ENCODE measurements at places on chromosomes 7 and 10.

- DNase-seq, result no peak
Measured at GRCh38 chr10:110789604-110790433, 81.9 kb upstream of the PDCD4 start.

DNA sequence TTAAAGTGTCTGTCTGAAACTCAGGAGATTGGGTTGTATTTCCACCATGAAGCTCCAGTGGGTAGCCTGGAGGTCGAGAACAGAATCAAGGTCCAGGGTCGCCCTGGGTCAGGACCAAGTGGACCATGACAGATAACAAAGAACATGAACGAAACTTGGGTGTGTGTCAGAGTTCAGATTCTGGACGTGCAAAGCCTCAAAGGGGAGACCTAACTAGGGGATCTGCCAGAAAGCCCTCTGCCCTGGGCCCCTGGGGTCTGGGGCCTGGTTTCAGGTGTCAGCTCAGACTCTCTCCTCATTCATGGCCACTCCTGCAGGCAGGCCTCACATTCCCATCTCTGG is 1.6 kb downstream of the RASSF4 start:
- no peak for DNase-seq

DNA sequence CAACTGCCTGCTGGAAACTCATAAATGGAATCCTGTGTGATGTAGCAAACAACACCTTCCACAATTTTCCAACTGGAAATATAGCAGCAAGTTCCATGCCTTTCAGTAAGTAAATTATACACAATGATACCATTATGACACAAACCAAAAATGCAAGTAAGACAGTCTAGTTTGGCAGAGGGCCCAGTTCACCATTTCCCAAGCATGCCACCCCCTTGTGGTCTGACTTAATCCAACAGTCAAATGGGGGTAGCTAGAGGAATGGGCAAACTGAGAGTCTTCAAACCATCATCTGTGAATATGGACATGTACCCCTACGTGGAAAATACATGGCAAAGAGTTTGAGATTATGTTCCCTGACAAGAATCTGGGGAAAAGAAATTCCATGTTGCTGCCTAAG is 137.6 kb upstream of the VWC2 start:
- DNase-seq, result no peak

- no peak for DNase-seq
Measured at GRCh38 chr7:131098527-131098926, 229.1 kb upstream of the MKLN1 start.

- DNase-seq, result no peak
Measured at GRCh38 chr10:61888744-61889143, 12.8 kb upstream of the ARID5B start.

- DNase-seq, result no peak
Measured at GRCh38 chr7:150955519-150956394, 22.4 kb downstream of the KCNH2 start.

- no peak for DNase-seq
Measured at GRCh38 chr10:70584909-70585544, 17.5 kb downstream of the PRF1 start.

- no peak for DNase-seq
Measured at GRCh38 chr7:91491868-91492267, 227.6 kb downstream of the FZD1 start.

- DNase-seq, result no peak
Measured at GRCh38 chr10:31166606-31167005, 134.9 kb upstream of the ZNF438 start.

DNA sequence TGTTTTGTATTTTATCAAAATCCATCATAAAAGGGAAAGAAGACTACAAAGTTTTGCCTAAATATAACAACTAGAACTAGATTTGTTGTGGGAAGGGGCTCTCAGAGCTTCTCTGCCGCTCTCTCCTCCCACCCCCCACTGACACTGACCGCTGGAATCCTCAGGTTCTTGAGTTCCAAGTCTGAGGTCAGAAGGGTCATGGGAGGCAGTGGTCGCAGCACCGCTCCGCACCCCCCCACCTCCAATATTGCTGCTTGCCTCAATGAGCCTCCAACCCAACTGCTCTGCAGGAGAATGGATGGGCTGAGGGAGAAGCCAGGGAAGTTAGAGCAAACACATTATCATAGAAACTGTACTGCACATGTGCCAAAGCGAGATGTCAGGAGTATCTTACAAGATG is 359.4 kb downstream of the GRID1 start:
- no peak for DNase-seq

DNA sequence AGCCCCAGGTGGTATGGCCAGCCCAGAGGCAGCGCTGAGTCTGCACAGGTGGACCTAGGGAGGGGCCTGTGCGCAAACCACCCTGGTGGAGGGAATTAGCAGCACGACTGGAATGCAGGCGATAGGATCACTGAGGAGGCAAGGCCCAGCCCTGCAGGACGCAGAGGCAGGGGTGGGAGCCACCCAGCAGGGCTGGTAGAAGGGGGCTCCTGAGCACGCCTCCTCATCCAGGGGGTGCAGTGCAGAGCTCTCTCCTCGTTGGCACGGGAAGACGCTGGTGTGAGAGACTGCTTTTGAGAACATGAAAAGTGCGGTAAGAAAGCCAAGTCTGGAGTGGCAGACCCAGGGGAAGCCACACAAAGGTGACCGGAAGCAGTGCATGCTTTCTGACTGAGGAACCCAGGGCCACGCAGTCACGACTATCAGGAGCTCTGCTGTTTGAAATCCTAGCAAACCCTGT is 6.0 kb downstream of the FXYD4 start:
- DNase-seq, result no peak

GRCh38 chr7:106824458-106824857 is 40.6 kb upstream of the PIK3CG start:
- no peak for DNase-seq

DNA sequence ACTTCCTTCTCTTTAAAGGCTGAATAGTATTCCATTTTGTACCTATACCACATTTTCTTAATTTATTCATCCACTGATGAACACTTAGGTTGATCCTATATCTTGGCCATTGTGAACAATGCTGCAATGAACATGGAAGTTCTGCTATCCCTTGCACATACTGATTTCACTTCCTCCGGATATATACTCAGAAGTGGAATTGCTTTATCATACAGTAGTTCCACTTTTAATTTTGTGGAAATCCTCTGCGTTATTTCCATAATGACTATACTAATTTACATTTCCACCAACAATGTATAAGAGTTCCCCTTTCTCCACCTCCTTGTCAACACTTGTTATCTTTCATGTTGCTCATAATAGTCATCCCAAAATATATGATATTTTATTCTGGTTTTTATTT is 312.6 kb downstream of the PLXDC2 start:
- no peak for DNase-seq

DNA sequence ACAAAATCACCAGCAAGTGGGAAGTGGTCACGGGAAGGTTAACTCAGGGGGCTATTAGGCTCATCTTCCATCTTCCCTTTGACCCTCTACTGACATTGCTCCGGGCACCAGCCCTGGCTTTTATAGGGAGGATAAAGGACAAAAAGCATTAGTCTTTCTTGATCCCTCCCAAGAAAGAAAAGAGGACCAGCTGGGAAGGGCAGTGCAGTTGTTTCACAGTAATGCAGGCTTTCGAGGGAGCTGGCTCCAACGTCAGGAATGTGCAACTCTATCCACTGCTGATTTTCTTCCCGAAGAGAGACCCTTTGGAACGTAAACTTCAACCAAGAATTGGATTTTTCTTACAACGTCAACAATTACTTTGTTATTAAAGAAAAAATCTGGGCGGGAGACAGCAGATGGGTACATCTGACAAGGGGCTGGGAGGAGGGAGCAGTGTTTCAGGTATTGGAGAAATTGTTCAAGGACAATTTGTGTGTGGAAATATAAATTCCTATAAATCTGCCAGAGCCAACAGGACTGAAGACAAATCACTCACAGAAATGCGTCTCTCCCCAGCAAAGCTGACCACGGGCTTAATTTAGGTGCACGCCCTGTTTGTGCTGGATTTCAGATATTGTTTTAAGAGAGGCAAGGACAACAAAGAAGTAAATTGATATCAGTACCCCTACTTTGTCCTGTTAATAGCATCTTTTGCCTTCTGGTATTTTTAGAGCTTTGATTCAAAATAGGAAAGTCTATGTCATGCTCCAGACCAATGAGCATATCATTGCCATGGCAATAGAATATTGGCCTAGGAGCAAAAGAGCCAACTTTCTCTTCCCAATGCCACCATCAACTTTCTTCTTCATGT is 23.4 kb upstream of the ARID5B start:
- DNase-seq, result no peak

DNA sequence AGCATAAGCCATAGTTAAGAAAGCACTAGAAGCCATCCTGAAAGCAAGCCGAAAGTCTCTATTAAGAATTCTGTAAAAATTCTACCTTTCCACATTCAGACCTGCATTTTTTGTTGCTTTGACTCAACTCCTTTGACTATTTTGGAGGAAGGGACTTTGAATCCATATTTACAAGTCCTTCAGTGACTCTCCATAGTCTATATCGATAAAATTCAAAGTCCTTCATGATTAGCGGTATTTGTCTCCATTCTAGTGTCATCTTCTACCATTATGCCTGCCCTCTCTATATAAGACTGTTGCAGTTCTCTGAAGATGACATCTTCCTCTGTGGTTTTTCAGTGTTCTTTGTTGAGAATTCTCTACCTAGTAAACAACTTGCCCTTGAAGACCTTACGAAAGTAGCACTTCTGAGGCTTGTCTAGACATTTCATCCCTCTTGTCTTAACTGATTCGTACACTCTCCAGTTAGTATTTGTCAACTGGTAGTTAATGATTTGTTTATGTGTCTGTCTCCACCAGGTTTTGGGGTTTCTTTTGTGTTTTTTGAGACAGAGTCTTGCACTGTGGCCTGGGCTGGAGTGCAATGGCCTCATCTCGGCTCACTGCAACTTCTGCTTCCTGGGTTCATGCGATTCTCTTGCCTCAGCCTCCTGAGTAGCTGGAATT is 1.7 kb downstream of the CCSER2 start:
- no peak for DNase-seq

DNA sequence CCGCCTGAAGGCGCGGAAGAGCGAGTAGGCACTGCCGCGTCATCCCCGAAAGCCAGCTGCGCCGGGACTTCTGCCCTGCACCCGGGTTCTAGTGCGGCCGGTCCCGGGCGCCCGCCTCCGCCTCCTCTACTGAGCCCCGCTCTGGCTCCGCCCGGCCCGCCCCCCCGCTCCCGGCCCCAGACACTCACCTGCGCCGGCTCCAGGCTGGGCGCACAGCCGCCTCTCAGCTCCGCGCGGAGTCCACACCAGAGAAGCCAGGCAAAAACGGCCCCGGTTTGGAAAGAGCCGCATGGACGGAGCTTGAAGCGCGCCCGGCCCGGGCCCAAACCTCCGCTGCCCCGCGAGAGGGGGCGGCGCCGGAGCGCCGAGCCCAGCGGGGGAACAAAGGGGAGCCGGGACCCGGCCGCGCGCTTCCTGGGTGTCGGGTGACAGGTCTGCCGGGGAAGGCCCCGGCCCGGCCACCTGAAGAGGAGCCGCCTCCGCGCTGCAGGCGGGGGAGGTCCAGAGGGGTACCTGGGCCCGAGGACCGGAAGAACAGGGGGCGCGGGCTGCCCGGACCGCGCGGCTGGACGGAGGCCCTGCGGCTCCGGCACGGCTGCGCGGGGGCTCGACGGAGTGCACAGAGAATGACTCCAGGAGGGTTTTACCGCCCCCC is 168.2 kb downstream of the NRF1 start:
- DNase-seq, result no peak

DNA sequence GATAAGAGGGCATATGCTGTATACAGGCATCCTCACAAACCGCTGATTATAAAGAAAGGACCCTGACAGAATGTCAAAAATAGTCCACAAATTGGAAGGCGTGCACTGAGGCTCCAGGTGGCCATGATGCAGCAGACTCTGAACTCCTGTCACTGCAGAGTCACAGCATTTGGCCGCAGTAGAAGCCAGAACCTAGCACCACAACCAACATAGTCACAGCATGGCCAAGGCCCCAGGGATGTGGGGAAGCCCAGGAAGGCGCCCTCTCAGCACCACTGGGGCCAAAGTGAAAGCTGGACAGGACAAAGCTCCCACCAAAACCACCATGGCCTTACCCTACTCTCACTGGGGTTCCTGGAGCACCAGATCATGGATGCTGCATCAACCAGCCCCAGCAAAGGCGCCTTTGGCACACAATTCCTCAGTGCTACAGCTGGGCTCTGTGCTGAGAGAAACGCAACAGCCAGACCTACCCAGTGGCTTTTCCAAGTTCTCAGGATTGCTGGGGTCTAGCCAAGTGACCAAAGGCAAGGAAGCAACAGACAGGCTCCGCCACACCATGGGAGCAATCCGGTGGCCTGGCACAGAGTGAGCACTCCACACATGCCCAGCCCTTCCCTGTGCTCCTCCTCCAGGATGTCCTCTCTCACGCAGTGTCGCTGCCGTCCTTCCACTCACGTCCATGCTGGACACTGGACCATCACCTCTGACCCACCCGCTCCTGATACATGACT is 60.2 kb downstream of the STK17A start:
- DNase-seq, result no peak

- DNase-seq, result no peak
Measured at GRCh38 chr10:33612116-33612515, 277.6 kb upstream of the NRP1 start.

GRCh38 chr7:1779445-1779844 is 109.4 kb downstream of the ELFN1 start:
- no peak for DNase-seq

- no peak for DNase-seq
Measured at GRCh38 chr10:30188556-30189237, 129.3 kb upstream of the JCAD start.

GRCh38 chr10:128739930-128740329 is 613.7 kb upstream of the MKI67 start:
- DNase-seq, result no peak

- DNase-seq, result no peak
Measured at GRCh38 chr10:188546-188945, 53.3 kb downstream of the ZMYND11 start.

GRCh38 chr10:75202321-75203045 is 8.1 kb upstream of the VDAC2 start:
- DNase-seq, result no peak

GRCh38 chr7:123494193-123494796 is 40.1 kb downstream of the IQUB start:
- DNase-seq, result peak; percentile 1

GRCh38 chr10:71253981-71254818 is 41.8 kb downstream of the UNC5B start:
- no peak for DNase-seq

- no peak for DNase-seq
Measured at GRCh38 chr7:135723411-135723810, 4.6 kb downstream of the SLC13A4 start.

DNA sequence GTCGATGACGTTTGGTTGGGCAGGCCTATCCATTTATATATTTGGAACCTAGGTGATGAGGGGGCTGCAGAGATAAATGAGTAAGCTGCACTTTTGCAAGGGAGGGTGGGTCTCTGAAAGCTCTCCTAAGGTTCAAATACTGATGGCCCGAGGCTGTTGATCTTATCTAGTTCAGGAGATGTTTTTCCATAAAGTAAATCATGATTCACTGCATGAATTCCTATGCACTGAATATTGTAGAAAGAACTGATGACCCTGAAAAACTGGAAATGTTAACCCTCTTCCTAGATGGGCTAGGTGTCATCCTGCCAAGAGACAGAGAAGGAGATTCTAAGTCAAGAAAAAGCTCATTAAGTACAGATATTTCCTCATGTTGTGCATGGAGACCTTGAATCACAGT is 459.9 kb downstream of the PLXNA4 start:
- no peak for DNase-seq
